ENCODE measurements at places on chromosomes 13 and 19.

DNA sequence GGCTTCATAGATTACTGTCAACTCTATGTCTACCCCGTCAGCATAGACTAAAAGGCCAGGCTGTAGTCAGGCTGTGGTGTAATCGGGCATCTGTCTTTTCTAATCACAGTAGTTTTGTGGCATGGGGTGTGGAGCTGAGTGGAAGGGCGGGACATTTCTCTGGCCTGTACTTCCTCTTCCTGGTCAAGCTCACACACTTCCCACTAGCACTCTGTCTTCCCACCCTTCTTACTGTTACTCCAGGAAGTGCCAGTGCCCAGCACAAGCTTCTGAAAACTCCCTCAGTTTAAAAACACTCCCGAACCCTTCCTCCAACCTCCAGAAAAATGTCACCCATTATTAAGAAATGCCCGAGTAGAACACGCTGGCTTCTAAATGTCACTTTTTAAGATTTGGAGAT lies 229.8 kb downstream of the KLF5 start:
- DNase-seq: no peak

DNA sequence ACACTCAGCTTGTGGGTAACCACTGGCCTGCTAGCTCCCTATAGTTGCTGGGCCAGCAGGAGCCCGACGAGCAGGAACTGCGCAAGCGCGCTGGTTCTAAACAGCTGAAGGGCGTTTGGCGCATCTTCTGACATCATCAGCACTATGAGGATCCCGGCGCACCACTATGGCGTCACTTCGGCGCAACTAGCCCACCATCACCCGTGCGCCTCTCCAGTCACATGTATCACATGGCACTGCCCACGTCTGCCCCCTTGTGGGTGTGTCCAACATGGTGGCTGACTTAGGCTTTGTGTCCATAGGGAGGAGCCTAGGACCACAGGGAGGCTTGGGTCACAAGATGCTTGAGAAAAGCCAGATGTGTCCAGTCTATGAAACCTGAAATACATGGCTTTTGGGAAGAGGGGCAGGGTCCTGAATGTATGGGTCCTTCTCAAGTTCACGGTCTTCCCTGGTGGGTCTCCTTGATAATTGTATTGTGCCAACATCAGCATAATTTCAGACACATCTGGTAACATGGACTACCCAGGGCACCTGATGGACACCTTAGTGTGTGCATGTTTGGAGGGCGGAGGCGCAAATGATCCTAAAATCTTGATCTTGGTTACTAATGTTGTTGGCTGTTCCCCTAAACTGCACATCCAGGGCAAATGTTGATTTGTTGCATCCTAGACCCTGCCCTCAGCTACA lies 18.0 kb downstream of the KLK4 start:
- DNase-seq: no peak

- DNase-seq: no peak
These were observed 81.7 kb upstream of the DOCK9 start for GRCh38 chr13:99059498-99060075.

- no peak for DNase-seq
These were observed 3.0 kb upstream of the SLC6A16 start for GRCh38 chr19:49327878-49328544.

- no peak for DNase-seq
These were observed 728.9 kb downstream of the EFNB2 start for GRCh38 chr13:105806628-105806920.

DNA sequence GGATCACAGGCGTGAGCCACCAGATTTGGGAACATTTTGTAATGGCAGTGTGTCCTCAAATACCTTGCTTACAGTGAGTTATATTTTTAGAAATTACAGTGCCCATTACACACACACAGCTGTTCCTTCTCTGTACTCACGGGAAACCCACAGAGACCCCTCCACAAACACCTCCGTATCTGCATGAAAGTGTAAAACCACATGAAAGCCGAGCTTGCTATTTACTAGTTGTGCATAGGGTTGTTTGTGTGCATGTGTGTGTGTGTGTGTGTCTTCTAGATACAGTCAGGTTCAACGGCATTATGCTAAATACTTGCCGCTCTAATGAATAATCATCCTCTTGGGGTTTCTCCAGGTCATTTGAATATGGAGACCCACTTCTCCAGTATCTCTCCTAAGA lies 22.3 kb upstream of the LILRA2 start:
- no peak for DNase-seq

DNA sequence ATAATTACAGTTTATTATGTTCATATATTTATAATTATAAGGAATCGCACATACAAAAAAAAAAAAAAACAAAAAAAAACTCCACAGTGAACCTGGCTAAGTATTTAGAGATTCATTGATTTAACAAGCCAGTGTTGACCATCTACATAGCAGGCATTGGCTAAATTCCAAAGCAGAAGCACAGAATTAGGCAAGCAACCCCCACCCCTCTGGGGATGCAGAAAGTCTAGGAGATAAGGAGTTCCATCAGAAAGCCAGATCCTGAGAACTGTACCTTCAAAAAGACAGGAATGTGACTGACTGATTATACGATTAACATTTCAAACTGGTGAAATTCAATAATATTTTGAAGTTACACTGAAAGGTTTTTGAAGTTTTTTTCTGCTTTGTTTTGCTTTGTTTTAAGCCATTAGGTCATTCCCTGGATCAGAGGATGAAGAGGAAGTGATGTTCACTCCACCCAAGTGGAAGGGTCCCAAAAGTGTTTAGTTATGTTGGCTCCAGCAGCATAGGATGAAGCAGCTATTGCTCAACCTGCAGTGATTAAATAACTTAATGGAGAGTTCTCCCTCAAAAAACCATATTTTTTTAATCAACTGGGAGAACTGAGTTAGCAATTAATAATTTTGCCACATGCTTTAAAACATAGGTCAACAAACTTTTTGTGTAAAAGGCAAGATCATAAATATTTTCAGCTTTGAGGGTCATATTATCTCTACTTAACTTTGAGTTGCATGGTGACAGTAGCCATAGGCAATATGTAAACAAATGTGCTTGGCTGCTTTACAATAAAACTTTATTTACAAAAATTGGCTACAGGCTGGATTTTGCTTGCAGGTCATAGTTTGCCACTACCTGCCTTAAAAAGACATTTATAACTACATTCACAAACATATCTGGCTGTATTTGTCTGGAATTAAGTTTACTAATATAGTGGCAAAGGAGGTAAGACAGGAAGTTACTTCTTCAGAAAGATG lies 49.6 kb downstream of the DOCK9 start:
- DNase-seq: no peak

- no peak for DNase-seq
These were observed at the start of gene TSKS for GRCh38 chr19:49763230-49763629. Gene TSKS (minus strand): TSS chr19:49763306. CDS start chr19:49763247, 59 bp downstream.

DNA sequence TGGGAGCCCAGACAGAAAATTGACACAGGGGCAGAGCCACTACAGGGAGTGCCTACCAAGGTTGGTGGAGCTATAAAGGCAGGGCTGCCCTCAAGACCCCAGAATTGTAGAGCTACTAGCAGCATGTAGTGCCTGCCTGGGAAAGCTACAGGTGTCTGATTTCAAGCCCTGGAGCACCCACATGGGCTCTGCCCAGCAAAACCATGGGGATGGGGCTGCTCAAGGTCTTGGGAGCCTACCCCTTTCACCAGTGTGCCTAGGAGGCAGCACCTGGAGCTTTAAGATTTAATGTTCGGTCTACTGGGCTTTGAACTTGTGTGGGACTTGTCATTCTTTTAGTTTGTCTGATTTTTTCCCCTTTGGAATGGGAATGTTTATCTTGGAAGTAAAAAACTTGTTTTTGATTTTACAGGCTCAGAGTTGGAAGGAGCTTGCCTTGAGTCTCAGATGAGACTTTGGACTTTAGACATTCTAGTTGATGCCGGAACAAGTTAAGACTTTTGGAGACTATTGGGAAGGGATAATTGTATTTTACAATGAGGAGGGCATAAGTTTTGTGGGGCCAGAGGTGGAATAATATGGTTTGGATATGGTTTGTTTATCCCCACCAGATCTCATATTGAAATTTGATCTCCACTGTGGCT lies 45.1 kb downstream of the ALOX5AP start:
- no peak for DNase-seq

DNA sequence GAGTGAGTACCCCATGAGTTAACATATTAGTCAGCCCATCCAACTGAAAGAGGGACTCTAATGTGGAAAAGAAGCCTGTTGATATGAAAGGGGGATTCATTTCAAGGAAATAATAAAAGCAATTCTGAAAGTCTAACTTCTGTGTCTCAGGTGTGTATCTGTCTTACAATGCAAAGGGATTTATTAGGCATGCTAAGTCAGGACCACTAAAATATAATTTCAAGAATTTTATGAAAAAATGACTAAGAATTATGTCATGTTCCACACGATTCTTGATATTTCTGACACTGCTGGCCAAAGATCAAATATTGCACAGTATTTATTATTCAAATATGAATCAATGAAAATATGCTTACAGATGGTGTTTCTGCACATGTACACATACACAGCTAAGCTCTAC lies 130.8 kb downstream of the KLF12 start:
- DNase-seq: no peak

- DNase-seq: no peak
These were observed 105.1 kb downstream of the SOX1 start for GRCh38 chr13:112172017-112172416.

DNA sequence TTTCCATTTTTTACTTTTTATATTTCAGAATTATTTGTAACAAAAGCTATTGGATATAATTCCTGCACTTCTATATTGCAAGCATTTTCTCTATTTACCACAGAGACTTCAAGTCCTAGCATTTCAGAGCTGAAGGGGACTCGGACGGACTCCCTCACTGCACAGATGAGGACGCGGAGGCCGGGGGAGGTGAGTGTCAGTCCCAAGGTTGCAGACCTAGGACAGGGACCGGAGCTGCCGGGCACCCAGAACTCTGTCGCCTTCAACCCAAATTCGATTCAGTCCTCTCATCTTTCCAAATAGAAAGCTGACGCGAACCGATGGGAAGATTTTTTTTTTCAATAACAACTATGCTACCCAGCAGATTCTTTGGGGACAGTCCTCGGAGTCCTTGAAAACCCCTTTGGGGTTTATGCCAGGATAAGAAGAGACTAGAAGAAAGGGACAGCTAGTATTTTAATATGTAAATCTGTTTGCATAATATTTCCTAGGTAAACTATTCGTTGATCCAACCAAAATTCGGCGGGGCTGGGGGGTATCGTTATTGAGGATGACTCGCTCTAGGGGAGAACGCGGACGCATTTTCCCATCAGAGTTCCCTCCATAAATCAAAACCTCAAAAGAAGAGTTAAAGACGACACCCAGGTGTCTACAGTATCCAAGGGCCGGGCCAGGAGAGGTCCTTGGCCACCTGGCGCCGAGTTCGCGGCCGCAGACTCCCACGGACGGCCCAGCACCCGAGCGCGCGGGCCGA lies 803 bp downstream of the FLT3 start:
- no peak for DNase-seq

DNA sequence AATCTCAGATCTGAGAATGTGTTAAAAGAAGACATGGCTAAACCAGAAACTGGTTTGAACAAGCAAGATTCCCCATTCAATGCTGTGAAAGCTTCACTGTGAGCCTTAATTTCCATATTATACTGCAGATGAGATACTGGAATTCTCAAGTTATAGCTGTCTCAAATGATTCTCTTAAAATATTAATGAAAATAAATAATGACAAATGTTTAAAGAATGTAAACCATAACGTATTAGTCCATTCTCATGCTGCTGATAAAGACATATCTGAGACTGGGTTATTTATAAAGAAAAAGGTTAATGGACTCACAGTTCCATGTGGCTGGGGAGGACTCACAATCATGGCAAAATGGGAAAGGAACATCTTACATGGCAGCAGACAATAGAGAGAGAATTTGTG lies 667.8 kb downstream of the SLITRK1 start:
- no peak for DNase-seq

GRCh38 chr19:55546822-55547614 lies 1.7 kb upstream of the SBK3 start:
- no peak for DNase-seq

DNA sequence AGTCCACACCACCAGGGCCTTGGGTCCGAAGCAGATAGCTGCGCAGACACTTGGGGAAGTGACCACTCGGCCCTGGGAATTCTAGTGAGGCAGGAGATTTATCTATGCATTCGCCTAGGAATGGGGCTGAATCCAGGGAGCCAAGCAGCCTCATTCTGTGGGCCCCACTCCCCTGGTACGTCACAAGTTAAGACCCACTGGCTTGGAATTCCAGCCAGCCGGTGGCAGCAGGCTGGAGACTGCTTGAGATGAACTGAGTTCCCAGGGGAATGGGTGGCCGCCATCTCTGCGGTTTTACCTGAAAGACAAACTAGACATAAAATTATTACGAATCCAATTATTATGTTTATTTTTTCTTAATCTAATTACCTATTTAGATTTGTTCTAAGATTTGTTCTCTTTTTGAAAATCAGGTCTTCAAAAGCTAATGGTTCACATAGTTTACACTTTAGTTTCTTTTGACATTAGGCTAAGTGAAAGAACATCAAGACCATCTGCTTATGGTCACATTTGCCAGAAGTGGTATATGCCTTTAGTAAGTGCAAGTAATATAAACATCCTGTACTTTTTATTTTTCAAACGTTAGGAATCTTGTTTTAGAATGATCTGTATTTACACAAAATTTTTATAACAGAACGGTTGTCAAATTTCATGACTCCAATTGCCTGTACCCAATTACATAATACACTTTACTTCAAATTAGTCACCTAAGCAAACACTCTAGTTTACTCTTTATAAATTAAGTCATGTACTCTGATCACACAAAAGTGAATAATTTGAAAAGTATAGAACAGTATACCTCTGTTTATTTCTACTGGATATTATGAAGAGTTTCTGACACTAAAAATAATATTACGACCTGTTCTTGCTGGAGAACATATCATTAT lies 74.4 kb downstream of the SLITRK6 start:
- no peak for DNase-seq

- DNase-seq: no peak
These were observed 18.3 kb downstream of the NMRK2 start for GRCh38 chr19:3950871-3951861.

- no peak for DNase-seq
These were observed 2.8 kb downstream of the TYROBP start for GRCh38 chr19:35905178-35905727.

DNA sequence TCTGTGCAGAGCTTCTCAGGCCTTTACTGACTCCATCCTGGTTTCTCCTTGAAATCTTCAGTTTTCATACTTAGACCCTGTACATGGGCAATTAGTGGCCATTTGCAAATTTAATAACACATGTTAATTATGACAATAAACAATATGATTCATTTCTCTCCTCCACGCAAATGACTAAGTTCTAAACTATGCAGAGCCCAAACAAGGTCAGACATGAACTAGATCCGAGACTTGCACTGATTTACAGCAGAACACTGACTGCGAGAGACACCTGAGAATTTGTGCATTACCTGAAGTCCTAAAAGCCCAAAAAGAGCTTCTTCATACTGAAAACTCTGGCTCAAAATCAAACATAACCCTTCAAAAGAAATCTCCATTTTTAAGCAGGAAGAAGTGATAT lies 521.8 kb downstream of the MYO16 start:
- no peak for DNase-seq

GRCh38 chr13:28346154-28346553 lies 148.8 kb downstream of the FLT1 start:
- DNase-seq: no peak

GRCh38 chr19:48560095-48560530 lies 8.1 kb downstream of the SULT2B1 start:
- no peak for DNase-seq

- no peak for DNase-seq
These were observed 167.1 kb downstream of the FGF9 start for GRCh38 chr13:21837841-21838551.

All from RWPE2 (cell line).